ENCODE measurements at places on chromosomes 4 and X. TPM values are rescaled to one million over a fixed set of nuclear protein-coding genes. Genes with fewer than 3 reads are reported as not detected.

PRDM8 gene
- total RNA-seq: 15.0 TPM

AMBN gene
- total RNA-seq: not detected

C1QTNF7 gene
- not detected for total RNA-seq

GLRB gene
- total RNA-seq: 14.6 TPM

TKTL1 gene
- not detected for total RNA-seq

RAI2 gene
- not detected for total RNA-seq

G3BP2 gene
- 86.0 TPM for total RNA-seq

CRMP1 gene
- not detected for total RNA-seq

TRIM60 gene
- total RNA-seq: not detected

Data from HT1080 (cell line).